Activated CD4-positive, alpha-beta T cell treated with anti-CD3 and anti-CD28 coated beads for 4 hours (primary cell): ENCODE measurements at places on chromosomes 6 and 20.

DNA sequence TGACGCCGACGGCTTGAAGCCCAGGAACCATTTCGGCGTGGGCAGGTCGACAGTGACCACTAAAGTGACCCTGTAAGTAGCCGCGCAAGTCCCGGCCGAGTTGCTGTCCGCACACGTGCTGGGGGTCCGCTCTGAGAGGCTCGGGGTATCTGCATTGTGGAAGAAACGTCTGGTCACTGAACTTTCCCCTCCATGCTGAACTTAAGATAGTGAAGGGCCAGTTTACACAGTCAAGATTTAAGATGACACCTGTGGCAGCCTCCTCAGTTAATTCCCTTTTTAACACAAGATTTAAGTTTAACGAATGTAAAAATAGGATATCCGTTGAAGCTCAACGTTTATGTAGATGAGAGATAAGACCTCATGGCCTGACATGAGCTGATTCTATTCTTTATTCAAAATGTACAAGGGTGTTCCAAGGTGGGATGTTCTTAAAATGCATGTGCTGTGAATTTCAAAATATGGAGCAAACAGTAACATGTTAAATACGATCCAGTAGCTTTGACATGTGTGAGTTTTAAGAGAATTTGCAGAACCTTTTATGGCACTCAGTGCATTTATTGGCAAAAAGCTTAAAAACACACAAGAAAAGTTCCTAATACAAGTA lies 116.2 kb downstream of the RTN4IP1 start:
- no peak for DNase-seq

- DNase-seq, result no peak
Measured at GRCh38 chr20:58071298-58071697, 157.2 kb downstream of the ANKRD60 start.

- no peak for DNase-seq
Measured at GRCh38 chr6:42434237-42434636, 17.5 kb downstream of the TRERF1 start.

GRCh38 chr20:43716757-43717615 lies 9.8 kb downstream of the GTSF1L start:
- no peak for DNase-seq

GRCh38 chr20:42544926-42545325 lies 644.8 kb downstream of the PTPRT start:
- no peak for DNase-seq

DNA sequence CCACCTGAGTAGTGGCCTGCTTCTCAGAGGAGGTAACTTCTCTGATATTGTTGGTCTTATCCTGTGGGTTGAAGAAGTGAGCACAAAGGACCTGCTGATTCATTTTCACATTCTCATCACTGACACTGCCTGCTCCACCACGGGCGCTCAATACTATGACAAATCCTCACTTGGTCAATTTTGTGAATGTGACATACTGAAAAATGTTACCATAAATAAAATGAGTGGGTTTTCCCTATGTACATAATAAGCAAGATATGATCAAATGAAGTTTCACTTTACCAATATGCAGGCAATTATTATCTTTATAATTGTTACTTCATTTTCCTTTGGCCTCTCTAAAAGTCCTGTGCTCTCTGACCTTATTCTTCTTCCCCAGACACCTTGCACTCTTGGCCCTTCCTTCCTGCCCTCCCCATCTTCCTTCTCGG lies 71.5 kb upstream of the RIPOR2 start:
- peak; percentile 48 for DNase-seq

GRCh38 chr6:111727041-111727440 lies 121.4 kb upstream of the TRAF3IP2 start:
- DNase-seq, result no peak

GRCh38 chr6:147479857-147480256 lies 28.6 kb upstream of the SAMD5 start:
- DNase-seq, result no peak

DNA sequence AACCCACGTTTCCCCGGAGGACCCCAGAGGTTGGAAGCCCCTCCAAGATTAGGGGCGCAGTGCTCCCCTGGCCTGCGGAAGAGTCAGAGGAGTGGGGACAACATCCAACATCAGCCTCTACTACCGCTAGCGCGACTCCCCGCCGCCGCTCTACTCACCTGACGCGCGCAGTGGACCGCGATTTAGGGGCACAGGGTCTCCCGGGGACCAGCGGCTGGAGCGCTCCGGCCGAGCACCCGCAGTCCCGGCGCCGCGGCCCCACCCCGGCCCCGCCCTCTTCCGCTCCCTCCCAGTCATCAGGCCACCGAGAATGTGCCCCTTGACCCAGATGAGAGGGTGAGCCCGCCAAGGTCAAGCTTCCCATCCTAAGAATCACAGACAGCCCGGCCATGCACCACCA lies at the start of gene ZFP57:
Gene ZFP57 (minus strand): TSS at position 249 of the 400 bp plus-strand sequence. CDS start 4,149 bp downstream, outside the sequence.
- no peak for DNase-seq

DNA sequence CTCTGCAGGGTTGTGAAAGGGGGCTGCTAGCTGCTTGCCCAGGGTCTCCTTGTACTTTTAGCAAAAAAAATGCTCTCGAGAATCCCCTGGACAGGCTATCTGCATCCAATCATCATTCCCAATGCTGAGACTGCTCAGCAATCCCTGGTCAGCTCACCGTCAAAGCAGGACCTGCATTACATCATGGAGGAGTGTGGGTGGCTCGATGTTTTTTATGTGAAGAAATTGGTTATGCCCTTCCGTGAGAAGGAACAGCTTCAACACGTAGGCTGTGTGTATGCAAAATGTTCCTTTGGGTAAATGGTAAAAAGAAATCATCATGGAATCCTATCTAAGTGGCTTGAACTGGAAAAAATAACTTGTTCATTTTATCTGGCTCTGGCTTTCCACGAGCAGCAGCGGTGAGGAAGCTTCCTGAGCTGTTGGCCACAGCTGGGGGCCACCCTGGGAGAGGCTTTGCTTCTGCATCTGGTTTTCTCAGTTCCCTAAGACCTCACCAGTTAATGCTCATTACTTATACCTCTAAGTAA lies 111.4 kb downstream of the FYN start:
- peak; percentile 53 for DNase-seq

DNA sequence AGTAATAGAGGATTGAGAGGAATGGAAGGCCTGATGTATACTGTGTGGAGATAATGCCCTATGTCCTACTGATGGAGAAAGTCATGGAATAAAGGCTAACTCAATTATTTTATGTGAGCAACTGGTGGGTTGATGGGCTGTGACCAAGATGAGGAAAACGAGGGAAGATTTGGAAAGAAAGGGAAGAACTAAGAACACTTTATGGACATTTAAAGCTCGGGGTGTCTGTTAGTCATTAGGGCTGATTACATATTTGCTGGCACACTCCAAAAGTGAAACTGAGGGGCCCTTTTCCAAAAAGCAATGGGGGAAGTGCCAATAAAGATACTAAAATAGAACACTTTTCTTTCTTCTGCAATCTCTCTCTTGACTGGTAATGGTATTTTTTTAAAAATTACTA lies 439.5 kb downstream of the PLCB1 start:
- no peak for DNase-seq

- no peak for DNase-seq
Measured at GRCh38 chr6:13048113-13048512, 280.2 kb downstream of the TBC1D7 start.

DNA sequence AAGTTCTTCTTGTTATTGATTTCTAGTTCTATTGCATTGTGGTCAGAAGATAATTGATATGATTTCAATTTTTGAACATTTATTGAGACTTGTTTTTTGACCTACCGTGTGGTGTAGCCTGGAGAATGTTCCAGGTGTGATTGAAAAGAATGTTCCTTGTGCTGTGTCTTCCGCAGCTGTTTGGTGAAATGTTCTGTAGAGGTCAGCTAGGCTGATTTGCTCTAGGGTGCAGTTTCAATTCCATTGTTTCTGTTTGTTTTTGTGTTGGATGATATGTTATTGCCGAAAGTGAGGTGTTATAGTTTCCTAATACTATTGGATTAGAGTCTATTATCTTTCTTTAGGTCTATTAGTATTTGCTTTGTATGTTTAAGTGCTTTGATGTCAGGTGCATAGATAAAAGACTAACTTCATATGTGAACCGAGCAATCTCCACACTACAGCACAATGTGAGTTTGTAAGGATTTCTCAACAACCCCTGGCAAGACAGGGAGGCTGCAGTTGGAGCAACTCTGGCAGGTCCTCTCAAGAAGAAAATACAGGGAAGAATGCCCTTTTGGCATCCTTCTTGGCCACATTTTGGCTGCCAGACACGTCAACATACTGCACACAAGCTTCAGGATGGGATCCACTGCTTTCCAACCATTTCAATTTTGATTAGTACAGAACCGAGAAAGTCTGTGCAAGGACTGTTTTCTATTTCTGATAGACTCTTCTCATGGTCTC lies 320.7 kb downstream of the RNF144B start:
- DNase-seq, result no peak

GRCh38 chr6:161891542-161891941 lies 617.7 kb upstream of the AGPAT4 start:
- DNase-seq, result no peak

GRCh38 chr20:41316602-41317545 lies 657 bp downstream of the ZHX3 start:
- DNase-seq, result peak; percentile 76

- DNase-seq, result no peak
Measured at GRCh38 chr20:2261046-2261485, 34.7 kb upstream of the TGM3 start.

DNA sequence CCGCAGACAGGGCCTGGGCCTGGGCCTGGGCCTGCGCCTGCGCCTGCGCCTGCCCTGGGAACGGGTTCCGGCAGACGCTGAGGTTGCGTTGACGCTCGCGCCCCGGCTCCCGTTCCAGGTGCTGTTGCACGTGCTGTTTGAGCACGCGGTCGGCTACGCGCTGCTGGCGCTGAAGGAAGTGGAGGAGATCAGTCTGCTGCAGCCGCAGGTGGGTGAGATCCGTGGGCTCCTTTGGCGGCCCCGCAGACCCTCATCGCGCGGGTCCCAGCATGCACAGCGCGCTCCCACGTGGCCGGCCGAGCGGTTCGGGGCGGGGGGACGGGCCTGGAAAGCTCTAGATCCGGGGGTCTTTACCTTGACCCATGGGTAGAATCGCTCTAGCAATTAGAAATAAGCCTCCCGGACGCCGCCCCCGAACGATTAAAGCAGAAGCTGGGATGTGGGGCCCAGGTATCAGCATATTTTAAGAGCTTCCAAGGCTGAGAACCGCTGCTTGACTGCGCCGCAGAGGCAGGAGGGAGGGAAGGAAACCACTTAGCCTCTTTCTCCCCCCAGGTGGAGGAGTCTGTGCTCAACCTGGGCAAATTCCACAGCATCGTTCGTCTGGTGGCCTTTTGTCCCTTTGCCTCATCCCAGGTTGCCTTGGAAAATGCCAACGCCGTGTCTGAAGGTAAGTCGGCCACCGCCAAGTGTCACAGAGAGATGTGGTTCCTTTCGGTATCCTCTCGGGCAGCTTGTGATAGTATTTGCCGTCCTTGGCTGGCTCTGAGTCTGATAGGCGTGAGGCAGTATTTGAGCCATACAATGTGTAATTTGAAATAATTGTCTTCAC lies 508 bp downstream of the NOP56 start:
- DNase-seq, result peak; percentile 46

DNA sequence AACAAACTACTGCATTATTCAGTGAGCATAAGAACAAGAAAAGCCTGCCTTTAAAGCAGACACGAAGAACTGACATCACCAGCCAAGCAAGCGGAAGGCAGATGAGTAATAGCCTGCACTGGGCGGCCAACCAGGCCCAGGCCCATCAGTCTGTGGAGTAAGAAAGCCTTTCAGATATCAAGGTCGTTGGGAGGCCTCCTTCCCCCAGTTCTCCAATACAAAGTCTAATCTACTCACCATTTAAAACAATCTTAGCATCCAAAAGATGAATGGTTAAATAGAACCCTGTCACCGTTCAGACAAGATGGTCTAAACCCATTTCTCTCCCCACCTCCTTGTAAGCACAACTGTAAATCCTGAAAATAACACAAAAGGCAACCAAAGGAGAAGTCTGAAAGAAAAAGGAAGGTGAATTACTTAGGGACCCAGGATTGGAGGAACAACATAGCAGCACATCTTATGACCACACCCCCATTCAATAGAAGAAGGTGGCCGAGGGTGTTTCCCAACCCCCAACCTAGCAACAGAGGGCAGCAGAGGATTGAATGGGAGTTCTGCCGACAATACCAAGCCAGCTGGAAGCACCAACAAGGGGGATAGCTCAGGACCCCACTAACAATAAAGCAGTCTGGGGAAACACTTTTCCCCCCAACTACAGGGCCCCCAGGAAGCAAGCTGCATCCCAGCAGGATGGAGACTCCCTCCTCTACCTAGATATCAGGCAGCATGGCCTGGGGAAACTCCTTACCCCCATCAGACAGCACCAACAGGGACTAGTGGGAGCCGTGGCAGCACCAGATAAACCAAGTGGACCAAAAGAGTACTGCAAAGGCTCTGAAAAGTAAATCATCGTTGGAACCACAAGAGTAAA lies 67.9 kb downstream of the ZHX3 start:
- no peak for DNase-seq

- DNase-seq, result no peak
Measured at GRCh38 chr6:21000331-21000801, 466.1 kb downstream of the CDKAL1 start.

DNA sequence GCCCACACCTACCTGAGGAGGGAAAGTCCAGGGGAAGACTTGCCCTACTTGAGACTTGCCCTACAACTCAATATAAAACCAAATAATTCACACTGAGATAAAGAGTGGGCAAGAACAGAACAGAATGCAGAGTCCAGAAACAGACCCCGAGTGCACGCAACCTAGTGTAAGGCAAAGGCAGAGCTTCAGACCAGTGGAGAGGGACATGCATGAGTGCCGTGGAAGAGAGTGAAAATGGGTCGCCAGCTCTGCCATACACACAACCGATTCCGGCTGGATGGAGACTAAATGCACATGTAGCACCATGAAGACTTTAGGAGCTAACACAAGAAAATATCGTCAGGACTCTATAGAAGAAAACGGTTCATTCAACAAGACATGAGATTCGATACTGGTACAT lies 58.8 kb upstream of the CST7 start:
- DNase-seq, result no peak

GRCh38 chr6:159229651-159230051 lies 60.5 kb downstream of the FNDC1 start:
- DNase-seq, result no peak

- DNase-seq, result no peak
Measured at GRCh38 chr20:45860560-45861220, 3.3 kb downstream of the ZSWIM3 start.

GRCh38 chr6:157076451-157076822 lies 246.9 kb downstream of the TMEM242 start:
- DNase-seq, result no peak

- no peak for DNase-seq
Measured at GRCh38 chr6:97102145-97102790, 177.7 kb downstream of the KLHL32 start.
